Activated T-helper 1 cell treated with anti-CD3 and anti-CD28 coated beads, Interleukin-12 subunit alpha, Interleukin-12 subunit beta, Interleukin-2, Interleukin-4 antibody, amounts not matched to agents 30 ng/mL and 10 ng/mL and 1 ng/mL, durations not matched to agents 14 hours and 24 hours and 36 hours (primary cell): ENCODE measurements at places on chromosomes 1 and 21. TPM values are rescaled to one million over a fixed set of nuclear protein-coding genes. Genes with fewer than 3 reads are reported as not detected.

Gene IVL
- total RNA-seq: not detected in 2 replicates

Gene MFN2
- 88.1 and 95.4 TPM in 2 replicates for total RNA-seq

Gene EVA1C
- total RNA-seq: 6.2 and 7.6 TPM in 2 replicates

Gene SHISA4
- total RNA-seq: 0.67 and 0.73 TPM in 2 replicates
